ENCODE measurements at places on chromosomes 1 and 21.

DNA sequence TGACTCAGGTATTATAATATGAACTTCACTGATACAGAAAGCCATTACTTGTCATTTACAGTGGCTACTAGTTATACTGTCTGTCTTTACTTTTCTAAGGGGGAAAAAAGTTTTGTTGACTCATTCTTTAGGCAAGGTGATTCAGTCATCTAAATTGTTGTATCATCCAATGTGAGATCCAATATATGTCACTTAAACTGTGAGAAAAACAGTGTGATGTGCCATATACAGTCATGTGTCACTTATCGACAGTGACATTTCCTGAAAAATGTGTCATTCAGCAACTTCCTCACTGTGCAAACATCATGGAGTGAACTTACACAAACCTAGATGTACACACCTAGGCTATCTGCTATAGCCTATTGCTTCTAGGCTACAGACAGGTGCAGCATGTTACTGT is 57.6 kb downstream of the KCNK2 start:
- DNase-seq: no peak

DNA sequence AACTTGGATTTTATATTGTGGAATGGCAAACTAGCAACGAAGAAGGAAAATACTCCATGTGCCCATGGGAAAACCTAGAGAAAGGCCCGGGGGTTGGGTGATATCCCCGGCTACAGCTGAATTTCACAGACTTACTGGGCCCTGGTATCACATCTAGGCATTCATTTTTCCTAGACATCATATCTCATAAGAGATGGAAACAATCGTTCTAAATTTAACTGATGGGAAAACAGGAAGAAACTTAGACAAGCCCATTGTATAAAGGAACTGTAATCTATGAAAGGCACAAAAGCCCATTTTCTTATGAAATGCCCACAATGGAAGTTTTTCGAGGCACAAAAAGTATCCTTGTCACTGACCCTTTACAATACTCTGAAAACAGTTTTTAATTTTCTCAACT is 407.9 kb upstream of the LYPLAL1 start:
- no peak for DNase-seq

- DNase-seq: no peak
These were observed 258.4 kb upstream of the ZRANB2 start for GRCh38 chr1:71339238-71339637.

DNA sequence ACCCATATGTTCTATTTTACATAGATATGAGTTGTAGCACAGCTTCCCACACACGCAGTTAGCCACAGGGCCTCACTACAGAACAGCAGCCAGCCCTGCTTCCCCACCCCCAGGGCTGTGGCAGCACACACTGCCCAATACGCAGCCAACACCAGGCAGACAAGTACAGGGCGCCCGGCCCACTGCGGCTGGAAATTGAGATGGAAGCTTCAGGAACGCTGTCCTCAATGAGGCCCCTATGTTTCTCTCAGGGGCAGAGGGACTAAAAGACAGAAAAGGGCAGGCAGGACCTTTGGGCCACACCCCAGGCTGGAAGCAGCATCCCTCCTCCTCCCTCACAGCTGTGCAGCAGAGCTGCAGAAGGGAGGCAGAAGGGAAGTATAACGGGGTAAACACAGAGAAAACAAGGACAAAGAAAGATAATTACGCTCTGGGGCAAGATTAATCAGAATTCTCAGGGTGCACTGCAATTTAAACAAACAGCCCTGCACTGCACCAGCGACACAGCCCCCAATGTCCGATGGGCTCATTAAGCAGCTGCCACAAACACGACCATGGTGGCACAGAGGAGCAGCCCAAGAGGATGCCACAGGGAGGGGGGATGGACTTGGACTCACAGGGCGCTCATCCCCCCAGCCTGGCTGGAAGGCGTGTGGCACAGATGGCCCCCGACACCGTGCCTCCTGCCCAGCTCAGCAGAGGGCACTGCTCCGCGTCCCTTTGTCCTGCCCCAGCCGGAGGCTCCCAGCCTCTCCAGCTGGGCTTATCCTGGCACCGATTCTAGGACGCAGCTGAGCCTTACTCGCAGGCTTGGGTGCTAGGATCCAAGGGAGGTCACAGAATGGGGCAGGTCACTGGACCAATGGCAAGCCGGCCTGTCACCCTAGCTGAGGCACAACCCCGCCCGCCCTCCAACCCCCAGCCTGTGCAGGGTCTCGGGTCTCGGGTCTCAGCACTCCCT is 14.2 kb downstream of the WDR4 start:
- DNase-seq: no peak

DNA sequence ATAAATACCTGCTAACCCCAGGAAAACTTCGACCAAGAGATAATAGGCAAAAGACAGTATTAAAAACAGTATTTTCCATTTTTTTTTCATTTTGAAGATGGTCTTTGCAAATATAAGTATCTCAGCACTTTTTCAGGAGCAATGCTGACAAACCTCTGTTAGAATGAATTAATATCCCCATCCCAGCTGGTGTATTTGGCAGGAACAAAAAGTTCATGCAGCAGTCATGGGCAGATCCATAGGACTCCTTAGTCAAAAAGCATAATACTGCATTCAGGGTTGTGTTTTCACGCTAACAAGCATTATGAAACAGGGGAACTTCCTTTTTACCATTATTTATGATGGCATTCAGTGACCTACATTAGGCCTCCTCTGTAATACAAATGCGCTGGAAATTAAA is 344.0 kb downstream of the ST6GALNAC3 start:
- DNase-seq: no peak

GRCh38 chr1:109091078-109091838 is 694 bp downstream of the TMEM167B start:
- no peak for DNase-seq

DNA sequence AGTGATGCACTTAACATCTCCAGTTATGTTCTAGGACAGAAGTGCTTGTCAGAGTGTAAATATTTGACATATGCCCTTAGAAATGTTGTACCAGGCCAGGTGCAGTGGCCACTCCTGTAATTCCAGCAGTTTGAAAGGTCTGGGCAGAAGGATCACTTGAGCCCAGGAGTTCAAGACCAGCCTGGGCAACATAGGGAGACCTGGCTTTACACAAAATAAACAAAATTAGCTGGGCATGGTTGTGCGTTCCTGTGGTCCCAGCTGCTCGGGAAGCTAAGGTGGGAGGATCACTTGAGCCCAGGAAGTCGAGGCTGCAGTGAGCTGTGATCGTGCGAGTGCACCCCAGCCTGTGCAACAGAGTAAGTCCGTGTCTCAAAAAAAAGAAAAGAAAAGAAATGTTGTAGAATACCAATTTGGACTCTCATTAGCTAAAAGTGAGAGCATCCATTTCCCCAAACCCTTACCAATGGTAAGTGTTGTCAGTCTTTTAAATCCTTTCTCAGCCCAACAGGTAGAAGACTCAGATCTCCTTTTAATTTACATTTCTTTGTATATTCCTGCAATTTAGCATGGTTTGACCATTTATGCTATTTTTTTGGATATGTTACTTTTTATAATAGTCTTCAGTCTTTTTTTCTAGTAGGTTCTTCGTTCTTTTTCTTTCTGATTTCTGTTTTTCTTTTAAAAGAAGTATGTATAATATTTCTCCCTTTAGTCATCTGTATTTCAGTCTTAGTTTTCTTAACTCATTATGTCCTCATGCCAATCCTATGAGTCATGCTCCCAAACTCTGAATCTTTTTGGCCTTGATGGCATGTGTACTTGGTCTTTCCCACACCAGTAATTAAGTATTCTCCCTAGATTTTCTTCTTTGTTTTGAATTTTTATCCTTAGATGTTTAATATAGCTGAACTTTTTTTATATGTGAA is 74.4 kb downstream of the CAMTA1 start:
- no peak for DNase-seq

DNA sequence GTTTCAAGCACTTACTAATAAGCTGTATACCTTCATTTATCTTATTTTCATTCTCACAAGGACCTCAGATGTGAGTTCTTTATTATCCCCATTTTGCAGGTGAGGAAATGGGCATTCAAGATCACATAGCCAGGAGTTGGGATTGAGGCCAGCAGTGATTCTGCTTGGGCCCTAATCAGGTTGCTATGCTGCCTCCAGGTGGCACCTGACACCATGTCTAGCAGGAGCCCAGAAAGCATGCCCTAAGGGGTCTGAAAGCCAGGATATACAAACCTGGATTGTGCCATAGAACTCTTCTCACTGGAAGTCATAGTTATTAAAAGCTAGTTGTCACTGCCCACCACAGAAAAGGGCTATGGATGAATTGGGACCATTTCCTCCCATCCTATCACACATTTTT is 61.1 kb downstream of the FYB2 start:
- DNase-seq: no peak
